Osteoblast (primary cell): ENCODE measurements at places on chromosomes 6 and 20. TPM values are rescaled to one million over a fixed set of nuclear protein-coding genes. Genes with fewer than 3 reads are reported as not detected.

GRCh38 chr6:22582417-22583205 lies 13.2 kb downstream of the HDGFL1 start:
- DNase-seq = no peak

- peak; percentile 96 for DNase-seq
Measured at GRCh38 chr20:58308680-58309527, 611 bp upstream of the RAB22A start.

GRCh38 chr6:118740372-118740771 lies 89.0 kb upstream of the CEP85L start:
- peak; percentile 45 for DNase-seq

DNA sequence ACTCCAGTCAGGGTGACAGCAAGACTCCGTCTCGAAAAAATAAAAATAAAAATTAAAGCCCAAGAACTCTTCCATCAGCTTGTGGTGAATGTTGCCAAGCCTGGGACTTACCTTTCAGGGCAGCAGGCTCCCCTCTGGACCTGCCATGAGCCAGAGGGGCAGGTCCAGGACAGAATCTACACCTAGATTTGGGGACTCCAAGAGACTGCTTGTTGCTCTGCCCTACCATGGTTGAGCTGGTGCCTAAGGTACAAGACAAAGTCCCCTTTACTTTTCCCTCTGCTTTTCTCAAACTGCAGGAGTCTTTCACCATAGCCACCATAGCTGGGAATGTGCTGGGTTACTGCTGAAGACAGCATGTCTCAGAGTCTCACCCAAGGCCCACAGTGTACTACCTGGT lies 9.2 kb downstream of the C6orf15 start:
- no peak for DNase-seq

- DNase-seq = peak; percentile 81
Measured at GRCh38 chr6:16514249-16514648, 247.0 kb downstream of the ATXN1 start.

DNA sequence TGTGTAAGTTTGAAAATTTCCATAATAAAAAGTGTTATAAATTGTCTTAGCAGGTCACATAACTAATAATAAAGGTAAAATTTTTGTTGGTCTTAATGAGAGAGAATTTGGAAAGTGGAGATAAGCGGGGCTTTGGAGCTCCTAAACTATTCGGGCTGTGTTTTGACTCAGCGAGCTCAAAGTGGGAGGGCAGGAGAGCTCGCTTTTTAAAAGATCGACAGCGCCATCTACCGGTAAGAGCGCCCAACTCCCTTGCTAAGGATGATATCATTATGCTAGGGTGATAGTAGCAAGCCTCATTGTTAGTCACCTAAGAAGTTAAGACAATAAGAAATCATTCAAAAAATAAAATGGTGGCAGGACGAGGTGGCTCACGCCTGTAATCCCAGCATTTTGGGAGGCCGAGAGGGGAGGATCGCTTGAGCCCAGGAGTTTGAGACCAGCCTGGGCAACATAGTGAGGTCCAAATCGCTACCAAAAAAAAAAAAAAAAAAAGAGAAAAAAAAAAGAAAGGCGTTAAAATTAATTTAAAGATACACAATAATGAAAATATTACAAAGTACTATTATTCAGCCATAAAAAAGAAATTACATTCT lies 24.8 kb downstream of the C6orf15 start:
- DNase-seq = peak; percentile 89

DNA sequence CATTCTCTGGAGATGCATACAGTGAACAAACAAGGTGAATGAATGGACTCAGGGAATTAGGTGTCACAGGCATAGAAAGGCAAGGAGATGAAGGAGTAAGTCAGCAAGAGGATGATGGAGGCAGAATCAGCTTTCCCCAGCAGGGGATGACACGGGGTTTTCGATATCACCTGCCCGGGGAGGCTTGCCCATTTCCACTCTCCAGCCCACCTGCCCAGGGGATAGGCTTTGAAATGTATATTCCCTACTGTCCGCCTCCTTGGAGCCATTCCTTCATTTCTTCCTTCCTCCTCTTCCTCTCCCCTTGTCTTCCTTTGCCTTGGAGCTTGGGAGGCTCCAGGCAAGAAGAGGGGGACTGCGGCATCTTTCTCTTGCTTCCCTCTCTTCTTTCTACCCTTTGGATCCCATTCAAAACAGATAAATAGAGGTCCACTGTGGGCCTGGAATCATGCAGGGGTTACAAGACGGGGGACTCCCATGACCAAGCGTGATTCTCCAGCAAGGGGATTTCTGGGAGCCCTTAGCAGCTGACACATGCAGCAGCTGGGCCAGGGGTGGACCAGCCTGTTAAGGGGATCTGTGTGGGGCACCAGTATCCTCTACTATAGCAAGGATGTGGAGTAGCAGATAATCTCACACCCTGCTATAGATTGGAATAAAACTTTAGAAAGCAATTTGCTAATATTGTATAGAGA lies 23.5 kb upstream of the RNF24 start:
- peak; percentile 57 for DNase-seq

GRCh38 chr6:16090920-16091319 lies 38.0 kb upstream of the MYLIP start:
- no peak for DNase-seq

DNA sequence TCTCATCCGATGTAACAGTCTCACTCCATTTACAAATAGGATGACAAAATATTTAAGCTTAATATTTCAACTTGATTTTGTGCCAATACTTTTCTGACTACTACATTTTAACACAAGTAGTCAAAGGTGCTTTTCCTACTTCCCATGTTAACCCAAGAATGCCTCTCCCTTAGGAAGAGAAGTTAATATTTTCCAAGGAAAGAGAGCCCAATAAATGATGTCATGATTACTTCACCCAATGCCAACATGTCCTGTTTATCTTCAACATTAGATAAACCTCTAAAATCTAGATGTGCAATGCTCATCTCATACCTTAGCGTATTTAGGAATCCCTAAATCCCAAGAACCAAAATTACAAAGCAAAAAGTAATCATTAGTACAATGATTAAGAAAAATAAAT lies 156.7 kb upstream of the TENT5A start:
- no peak for DNase-seq

- DNase-seq = no peak
Measured at GRCh38 chr20:15609921-15610320, 963.3 kb downstream of the KIF16B start.

DNA sequence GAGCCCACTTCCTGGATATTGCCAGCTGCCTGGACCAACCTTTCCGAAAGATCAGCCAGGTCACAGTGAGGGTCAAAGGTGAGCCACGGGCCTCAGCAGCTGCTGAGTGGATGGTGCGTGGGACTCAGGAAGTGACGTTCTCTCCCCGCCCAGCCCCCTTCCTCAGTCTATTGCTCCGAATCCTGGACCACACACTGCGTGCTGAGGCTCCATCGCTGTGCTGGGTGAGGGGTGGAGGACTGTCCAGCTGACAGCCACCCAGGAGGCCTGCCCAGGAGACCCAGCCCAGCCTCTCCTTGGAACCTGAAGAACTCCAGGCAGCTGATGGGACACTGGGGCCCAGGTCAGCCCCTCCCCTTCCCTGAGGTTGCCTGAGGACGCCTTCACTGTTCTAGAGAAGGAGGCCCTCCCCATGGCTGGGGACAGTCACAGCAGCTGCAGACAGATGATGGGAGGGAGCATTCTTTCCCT lies 94.4 kb upstream of the CD93 start:
- DNase-seq = peak; percentile 39

DNA sequence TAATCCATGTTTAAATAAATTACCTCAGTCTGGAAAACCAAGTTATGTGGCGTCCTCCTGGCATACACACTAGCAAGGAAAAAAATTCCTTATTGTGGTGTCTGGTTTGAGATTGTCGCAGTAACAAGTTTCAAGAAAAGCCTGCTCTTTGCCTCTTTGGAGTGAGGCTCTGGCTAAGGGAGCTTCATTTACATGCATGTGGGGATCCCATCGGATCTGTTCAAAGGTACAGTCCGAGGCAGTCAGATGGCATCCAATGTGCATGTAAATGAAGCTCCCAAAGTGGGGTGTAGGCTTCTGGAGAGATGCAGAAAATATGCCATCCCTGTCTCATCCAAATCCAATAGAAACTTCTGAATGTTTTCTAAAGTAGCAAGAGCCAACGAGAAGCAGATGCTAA lies 199.5 kb upstream of the FBXL4 start:
- DNase-seq = no peak

- DNase-seq = no peak
Measured at GRCh38 chr6:26439151-26440125, 866 bp upstream of the BTN3A3 start.

GRCh38 chr6:166342349-166343149 lies at the start of gene SFT2D1:
Gene SFT2D1, minus strand, starts transcription at chr6:166342545. Its CDS starts 64 bp downstream, at chr6:166342481.
- peak; percentile 97 for DNase-seq

DNA sequence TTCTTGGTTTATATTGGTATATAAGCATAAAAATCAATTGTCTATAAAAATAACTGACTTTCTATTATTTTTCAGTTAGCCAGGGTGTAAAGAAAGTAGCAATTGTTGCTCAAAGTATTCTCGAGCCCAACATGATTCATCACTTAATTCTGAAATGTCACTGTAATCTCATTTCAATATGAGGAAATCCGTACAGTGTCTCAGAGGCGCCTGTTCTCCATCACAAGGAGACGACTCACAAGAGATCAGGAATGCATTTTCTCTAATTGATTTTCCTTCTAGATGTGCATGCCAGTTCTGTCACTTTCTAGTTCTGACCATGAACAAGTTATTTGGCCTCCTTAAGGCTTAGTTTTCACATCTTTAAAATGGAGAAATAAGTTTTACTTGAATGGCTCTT lies 753.1 kb downstream of the MAFB start:
- no peak for DNase-seq

GRCh38 chr6:67433124-67433523 lies 1202.0 kb upstream of the ADGRB3 start:
- DNase-seq = no peak

- DNase-seq = no peak
Measured at GRCh38 chr20:34282041-34282440, 21.1 kb downstream of the AHCY start.

- DNase-seq = peak; percentile 30
Measured at GRCh38 chr6:41306187-41306854, 19.8 kb upstream of the TREM1 start.

- DNase-seq = no peak
Measured at GRCh38 chr6:26389349-26389894, 6.5 kb downstream of the BTN2A2 start.

DNA sequence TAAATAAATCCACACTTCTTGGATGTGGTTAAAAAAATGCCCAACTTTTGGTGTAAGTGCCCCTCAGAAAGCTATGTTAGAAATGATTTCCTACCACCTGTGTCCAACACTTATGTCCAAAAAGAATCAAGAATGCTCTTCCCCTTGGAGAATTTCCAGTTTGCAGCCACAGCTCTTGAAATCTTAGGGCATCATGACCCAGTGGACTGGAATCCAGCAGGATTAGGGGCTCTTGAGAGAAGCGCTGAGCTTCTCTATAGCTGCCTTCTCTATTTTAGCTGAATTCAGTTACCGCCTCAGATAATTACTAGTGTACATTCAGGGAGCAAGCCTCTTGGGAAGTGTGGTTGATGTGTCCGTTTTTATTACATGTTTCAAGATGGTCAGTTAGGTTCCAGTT lies 2.5 kb downstream of the PHACTR1 start:
- DNase-seq = no peak

DNA sequence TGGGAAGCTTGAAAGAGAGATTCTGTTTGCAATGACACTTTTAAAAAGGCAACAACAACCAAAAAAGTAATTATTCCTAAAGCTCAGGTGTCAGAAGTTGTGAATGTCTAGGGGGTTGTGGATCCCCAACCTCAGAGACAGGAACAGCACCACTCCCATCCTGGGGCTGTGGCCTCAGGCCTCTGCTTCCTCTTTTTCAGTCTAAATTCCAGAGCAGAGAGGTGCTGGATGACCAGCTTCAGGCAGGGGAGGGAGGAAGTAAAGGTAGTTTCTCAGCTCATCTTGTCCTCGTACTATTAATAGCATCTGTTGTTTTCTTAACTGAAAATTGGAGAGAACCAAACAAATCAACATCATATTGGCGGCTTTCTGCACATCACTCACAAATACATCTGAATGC lies 8.3 kb downstream of the NT5E start:
- no peak for DNase-seq

GRCh38 chr6:83867527-83868161 lies 8.2 kb downstream of the CYB5R4 start:
- DNase-seq = peak; percentile 59

DNA sequence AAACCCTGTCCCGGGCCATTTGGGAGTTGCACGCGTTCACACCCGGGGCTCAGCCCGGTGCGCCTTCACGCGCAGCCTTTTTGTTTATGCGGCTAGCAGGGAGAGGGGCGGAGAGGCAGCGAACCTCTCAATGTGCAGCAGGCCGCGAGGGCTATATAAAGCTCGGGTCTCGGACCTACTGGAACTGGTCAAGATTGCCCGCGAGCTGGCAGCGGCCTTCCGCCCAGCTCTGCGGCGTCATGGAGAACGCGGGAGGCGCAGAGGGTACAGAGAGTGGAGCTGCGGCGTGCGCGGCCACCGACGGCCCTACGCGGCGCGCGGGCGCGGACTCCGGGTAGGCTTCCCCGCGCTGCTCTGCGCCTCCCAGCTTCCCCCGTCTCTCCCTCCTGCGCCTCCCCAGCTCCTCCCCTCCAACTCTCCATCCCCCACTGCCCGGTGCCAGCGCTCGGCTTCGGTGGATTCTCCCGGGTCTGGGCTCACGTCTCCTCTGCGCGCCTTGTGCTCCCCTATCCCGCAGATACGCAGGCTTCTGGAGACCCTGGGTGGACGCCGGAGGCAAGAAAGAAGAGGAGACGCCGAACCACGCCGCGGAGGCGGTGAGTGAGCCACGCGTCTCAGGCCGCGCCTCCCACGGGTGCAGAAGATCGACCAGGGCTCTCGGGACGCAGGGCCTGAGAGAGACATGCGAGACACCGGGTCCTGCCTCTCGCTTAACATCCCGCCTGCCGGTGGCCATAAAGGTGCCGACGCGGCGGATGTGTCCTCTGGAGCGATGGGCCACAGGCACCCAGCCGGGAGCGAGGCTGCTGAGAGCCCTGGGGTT lies at the start of gene RIPPLY2:
RIPPLY2 (plus strand) TSS at position 183 of the 823 bp plus-strand sequence; CDS start at position 240, 57 bp downstream.
- DNase-seq = peak; percentile 61

DNA sequence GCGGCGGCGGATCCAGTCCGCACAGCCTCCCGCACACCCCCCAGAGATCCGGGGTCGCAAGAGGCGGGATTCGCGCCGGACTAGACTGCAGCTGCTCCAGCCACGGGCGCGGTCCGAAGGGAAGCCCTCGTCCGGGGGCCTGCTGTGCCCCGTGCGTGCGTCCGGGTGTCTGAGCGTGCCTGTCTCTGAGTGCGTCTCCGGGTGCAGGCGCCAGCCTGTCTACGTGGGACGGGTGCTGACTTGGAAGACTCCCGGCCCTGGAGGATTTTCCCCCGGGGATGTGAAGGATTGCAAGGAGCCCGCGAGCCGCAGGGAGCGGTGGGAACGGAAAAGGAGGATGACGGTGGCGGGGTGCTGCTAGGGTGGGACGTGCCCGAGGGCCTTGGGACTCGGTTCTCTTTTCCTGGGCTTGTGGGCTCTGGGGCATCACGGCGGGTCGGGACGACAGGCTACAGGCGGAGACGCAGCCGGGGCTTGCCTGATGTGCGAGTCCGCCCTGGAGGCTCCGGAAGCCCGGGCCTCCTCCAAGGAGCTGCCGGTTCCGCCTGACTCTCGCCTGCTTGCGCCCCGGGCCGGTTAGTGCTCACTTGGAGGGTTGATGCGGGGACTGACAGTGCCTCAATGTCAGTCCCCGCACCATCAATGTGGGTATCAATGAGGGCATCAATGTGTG lies 5.7 kb downstream of the MAFB start:
- DNase-seq = peak; percentile 92

- no peak for DNase-seq
Measured at GRCh38 chr6:130324657-130325056, 41.2 kb upstream of the TMEM200A start.

GRCh38 chr20:63709149-63709527 lies 1.3 kb downstream of the ZGPAT start:
- peak; percentile 51 for DNase-seq

OPRM1 gene
- total RNA-seq = not detected in 2 replicates

LHFPL5 gene
- total RNA-seq = not detected in 2 replicates

TTI1 gene
- 14.4 and 14.8 TPM in 2 replicates for total RNA-seq

ENPP1 gene
- total RNA-seq = 16.3 and 20.3 TPM in 2 replicates

HLA-C gene
- total RNA-seq = 477 and 489 TPM in 2 replicates
